Inflammatory macrophage treated with lipopolysaccharide for 1 hour (primary cell): ENCODE measurements at places on chromosomes 7 and 10.
A peak's percentile ranks its signal among the peaks of the same experiment; 100 is the strongest.

GRCh38 chr7:90850066-90850465 is 253.9 kb downstream of the CDK14 start:
- no peak for DNase-seq

- no peak for DNase-seq
Measured at GRCh38 chr10:100621360-100622205, 85.8 kb downstream of the HIF1AN start.

DNA sequence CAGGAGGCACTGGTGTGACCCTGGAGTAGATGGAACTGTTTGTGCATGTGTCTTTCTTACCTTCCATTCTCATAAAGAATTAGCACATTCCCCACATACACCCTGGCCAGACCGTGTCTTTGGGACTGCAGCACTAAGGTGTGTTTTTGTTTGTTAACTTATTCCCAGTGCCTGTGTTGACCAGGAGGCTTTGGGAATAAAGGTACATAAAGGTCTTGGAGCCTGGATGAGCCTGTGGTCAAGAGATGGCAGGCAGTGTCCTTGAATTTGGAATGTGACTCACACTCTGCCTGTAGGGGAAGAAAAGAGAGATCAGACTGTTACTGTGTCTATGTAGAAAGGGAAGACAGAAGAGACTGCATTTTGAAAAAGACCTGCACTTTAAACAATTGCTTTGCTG is 137.6 kb downstream of the LYZL1 start:
- DNase-seq: no peak

DNA sequence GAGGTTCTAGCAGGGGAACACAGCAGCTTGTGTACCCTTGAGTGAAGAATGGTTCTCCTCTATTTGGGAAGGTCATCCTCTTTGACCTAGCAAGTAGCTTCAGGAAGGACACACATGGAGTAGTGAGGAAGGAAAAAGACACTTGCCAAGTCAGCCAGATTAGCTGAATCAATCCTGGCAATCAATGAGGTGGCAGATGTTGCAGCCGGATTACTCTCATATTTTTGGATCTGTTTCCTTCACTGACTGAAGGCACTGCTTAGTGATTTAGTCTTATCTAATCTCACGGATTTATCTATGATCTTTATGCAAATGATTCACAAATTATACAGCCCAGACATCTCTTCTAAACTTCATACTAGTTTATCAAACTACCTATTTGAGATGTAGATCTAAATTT is 218.8 kb downstream of the GPR158 start:
- DNase-seq: no peak

DNA sequence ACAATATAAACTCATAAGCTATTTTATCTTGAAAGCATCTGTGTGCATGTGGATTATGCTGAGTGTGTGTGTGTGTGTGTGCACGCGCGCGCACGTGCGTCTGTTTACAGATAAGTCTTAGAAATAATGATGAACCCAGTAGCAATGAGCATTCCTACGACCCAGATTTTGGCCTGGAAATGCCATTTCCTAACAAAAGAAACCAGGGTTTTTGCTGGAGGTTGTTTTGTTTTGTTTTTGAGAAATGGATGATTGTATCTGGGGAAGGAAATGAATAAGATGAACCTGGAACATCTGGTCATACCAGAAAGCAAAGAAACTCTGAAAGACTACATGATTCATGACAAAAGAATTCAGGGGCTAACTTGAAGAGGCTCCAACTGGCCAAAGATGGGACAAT is 22.1 kb upstream of the LMOD2 start:
- DNase-seq: no peak

GRCh38 chr7:18993933-18994668 is 123.3 kb downstream of the TWIST1 start:
- DNase-seq: no peak

GRCh38 chr10:69814251-69814650 is 12.5 kb downstream of the COL13A1 start:
- DNase-seq: no peak

- peak; percentile 54 for DNase-seq
Measured at GRCh38 chr10:28177944-28178637, 124.8 kb downstream of the MPP7 start.

- DNase-seq: no peak
Measured at GRCh38 chr10:2214805-2215204, 477.5 kb upstream of the ADARB2 start.

GRCh38 chr7:103902917-103903316 is 86.5 kb downstream of the RELN start:
- no peak for DNase-seq

GRCh38 chr7:132577206-132578049 is 1.2 kb upstream of the PLXNA4 start:
- DNase-seq: no peak

- DNase-seq: no peak
Measured at GRCh38 chr10:126094537-126094936, 198.2 kb downstream of the FANK1 start.

DNA sequence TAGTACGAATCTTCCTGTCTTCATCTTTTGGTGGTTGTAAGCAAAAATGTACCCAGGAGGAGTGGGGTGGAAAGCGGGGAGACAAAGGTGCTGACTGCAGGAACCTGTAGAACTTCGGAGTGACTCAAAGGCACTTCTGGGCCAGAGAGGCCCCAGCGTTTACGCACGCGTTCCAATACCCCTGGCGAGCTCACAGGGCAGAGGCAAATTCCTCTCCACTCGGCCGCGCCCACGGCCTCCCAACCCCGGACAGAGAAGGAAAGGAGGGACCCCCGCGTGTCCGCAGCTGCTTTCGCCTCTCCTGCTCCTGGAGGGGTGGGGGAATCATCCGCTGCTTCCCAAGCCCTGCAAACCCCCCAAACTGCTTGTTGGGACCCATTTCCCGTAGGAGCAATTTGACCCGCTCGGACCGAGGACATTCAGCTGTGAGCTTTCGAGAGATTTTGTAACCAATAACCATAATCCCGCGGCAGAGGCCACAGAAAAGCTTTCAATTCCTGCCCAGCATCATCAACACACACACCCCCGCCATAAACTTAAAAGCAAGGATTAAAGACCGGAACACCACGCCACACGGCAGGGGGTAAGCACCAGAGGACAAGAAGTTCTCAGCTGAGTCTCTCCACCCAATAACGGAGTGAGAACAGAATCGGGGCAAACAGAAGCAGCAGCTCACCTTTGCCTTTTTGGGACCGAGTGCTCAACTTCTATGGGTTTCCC is 2.3 kb downstream of the IGF2BP3 start:
- DNase-seq: no peak

DNA sequence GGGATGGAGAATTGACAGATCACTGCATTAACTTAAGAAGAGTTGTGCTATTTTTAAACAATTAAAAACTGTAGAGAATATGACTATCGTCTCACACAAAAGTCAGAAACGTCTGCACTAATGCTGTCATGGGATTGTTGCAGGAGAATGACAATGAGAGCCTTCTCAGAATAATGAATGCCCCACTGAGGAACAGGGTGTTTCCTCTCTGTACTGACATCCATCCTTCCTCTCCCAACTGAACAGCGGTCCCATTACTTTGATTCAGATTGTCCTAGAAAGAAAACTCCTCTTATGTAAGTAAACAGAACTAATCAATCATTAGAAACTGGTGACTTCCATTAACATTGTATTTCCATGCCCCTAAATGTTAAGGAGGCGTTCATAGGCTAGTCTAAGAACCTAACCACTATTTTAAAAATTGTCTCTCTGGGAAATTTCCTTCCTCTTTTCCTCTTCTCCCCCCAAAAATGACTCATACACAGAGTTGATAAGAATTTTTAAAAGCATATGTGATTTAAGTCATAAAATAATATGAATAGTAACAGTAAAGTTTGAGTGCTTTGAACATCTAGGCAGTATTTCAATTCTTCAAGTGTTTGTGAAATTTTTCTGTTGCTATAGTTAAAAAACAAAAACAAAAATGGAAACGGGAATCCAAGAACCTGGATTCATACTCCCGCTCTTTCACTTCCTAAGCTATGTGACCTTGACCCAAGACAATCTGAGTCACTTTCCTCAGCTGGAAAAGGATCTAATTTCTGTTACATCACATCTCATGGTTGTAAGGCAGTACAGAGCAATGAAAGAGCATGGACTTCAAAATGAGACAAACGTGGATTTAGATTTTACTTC is 12.7 kb upstream of the MACC1 start:
- peak; percentile 93 for DNase-seq

DNA sequence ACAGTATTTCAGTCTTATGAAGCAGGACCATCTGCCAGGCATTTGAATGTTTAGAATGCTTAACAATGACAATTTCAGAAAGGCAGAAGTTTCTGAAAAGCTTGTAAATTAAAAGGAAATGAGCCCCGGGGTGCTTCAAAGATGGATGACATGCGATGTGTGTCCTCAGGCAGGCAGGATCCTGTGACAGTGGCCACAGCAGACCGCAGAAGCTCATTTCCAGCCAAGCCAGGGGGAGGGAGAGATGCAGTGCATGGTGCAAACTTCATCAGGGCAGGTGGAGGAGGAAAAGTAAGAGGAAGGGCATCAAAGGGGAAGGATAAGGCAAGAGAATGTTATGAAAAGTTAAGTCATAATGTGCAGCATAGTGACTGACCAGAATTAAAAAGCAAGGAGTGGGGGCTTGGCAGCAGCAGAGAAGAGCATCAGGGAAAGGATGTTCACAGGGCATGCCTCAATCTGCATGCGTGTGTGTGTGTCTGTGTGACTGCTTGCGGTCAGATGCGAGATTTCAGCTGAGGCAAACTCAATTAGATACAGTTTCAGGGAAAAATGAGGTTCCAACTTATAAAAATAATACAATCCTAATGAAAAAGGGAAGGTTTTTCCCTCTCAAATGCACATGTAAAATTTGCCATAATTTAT is 173.7 kb downstream of the COBL start:
- no peak for DNase-seq

DNA sequence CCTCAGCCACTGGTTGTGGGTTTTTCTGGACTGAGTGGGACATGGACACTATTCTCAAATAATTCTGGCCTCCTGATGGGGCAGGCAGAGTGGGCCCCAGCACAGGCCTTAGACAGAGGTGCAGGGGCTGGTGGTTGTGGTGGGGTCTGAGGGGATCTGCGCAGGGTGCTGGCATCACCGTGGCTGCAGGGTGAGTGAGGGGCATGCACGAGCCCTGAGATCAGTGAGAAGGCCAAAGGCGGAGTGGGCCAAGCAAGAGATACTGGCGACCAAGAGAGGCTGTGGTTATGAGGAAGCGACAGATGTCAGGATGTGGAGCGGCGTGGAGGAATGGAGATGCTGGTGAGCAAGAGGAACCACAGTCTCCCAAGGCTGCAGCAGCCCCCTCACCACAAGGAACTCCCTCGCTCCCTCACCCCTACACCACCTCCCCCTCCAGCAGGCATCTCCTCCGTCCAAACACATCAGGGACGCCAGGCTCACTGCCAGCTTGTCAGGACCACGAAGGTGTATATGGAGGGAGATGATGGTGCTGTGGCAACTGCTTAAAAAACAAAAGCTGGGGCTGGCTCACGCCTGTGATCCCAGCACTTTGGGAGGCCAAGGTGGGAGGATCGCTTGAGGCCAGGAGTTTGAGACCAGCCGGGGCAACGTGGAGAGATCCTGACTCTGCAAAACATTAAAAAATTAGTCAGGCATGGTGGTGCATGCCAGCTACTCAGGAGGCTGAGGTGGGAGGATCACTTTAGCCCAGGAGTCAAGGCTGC is 9.6 kb downstream of the PRF1 start:
- no peak for DNase-seq

DNA sequence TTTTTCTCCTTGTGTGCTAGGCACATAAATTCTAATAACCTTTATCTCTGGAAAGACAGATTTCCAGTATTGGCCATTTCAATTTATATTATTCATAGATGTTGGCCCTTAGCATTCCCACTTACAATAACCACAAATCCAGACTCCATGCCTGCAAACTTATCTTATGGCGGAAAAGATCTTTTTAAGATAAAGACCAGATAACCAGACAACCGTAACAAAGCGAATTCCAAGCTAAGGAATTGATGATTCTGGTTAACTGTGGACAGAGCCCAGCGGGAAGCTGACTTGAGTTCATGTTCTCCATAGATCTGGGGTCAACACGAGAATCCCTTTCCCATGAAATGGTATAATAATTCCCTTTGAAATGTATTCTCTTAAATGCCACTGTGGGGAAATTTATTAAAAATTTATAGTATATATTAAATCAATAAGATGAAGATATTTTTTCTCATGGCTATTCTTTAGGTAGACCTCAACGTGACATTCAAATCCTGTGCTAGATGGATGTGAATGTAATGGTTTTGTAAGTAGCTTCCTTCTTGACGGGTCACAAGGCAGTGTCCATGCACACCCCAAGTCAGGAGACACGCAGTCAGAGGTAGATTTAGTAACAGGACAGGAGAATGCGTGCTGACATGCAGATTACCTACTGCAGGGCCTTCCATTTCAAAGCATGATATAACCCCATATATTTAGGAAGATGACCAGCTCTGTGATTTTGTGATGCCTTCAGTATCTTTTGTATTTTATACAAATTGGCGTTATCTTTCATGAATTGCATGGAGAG is 37.7 kb upstream of the KLF6 start:
- DNase-seq: no peak

- no peak for DNase-seq
Measured at GRCh38 chr10:104309980-104310978, 28.0 kb downstream of the ITPRIP start.

GRCh38 chr7:47337531-47337930 is 244.4 kb downstream of the TNS3 start:
- DNase-seq: no peak

DNA sequence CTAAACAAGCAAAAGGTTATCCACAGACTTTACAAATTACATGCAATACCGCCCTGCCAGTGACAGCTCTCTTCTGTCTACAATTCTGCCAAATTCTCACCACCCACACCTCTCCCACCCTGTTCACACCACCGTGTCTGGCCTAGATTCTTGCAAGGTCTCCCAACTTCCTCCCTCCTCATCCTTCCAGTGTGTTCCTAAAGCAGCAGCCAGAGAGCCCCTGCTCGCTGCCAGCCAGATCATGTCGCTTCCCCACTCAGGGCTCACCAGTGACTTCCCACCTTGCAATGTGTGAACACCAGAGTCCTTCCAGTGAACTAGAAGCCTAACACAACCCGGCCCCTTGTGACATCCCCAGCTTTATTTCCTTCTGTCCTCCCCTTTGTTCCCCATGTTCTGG is 121.6 kb downstream of the HECW1 start:
- no peak for DNase-seq

DNA sequence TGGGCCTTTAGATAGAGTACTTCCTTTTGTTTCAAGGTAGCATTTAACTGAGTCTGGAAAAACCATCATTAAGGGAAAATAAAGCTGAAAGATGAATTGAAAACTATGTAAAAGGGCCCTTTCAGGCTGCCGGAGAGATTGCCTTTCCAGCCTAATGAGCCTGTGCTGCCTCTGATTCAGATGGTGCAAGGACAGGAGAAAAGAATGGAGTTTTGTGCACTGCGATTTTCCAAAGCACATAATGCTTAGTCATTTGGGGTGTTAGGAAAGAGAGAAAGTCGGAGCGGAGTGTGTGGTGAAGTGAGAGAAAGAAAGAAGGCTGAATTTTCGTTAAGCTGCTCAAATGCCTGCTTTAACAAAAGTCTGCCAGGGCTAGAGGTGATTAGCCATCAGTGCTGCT is 259.7 kb downstream of the PAXIP1 start:
- no peak for DNase-seq

GRCh38 chr7:31761646-31762045 is 74.6 kb downstream of the PPP1R17 start:
- no peak for DNase-seq
